Renal cortex interstitium (tissue), 15 donors: ENCODE measurements at places on chromosomes 6 and 20. TPM values are rescaled to one million over a fixed set of nuclear protein-coding genes. Genes with fewer than 3 reads are reported as not detected.

HTR1B gene
- 0.50 TPM for polyA plus RNA-seq

SIRPB2 gene
- polyA plus RNA-seq = 0.79 TPM

ACTL10 gene
- 0.76 TPM for polyA plus RNA-seq

PGC gene
- polyA plus RNA-seq = not detected

GSTA4 gene
- 109 TPM for polyA plus RNA-seq

CCN6 gene
- polyA plus RNA-seq = 2.5 TPM

SYNDIG1 gene
- 7.5 TPM for polyA plus RNA-seq

FAM120B gene
- 37.8 TPM for polyA plus RNA-seq

SIM1 gene
- polyA plus RNA-seq = 24.8 TPM

RHAG gene
- 0.88 TPM for polyA plus RNA-seq

THBS2 gene
- 9.0 TPM for polyA plus RNA-seq

C6orf15 gene
- polyA plus RNA-seq = not detected

LINC00237 gene
- polyA plus RNA-seq = not detected

FKBP1C gene
- polyA plus RNA-seq = 3.0 TPM

ATP6V1G2 gene
- polyA plus RNA-seq = 11.5 TPM

TMEM244 gene
- polyA plus RNA-seq = not detected

OPN5 gene
- polyA plus RNA-seq = 0.72 TPM
